ENCODE measurements at places on chromosomes 7 and 10. TPM values are rescaled to one million over a fixed set of nuclear protein-coding genes. Genes with fewer than 3 reads are reported as not detected.

DNA sequence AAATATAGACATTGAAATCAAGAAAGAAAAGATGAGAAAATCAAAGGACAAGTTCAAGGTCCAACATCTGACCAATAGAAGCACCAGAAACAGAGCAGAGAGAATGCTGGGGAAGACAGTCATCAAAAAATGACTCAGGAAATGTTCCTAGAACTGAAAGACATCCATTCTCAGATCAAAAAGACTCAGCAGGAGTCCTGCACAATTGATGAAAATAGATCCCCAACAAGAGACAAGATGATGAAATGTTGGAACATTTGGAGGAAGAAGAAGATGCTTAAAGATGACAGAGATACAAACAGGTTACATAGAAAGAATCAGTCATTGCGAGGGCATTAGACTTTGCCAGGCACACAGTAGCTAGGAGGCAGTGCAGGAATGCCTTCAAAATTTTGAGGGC, 30.0 kb upstream of the EIF5AL1 start:
- DNase-seq = no peak

GRCh38 chr7:5478568-5479430, 55.2 kb upstream of the TNRC18 start:
- no peak for DNase-seq

GRCh38 chr10:93454736-93455135, 27.4 kb downstream of the MYOF start:
- DNase-seq = no peak

DNA sequence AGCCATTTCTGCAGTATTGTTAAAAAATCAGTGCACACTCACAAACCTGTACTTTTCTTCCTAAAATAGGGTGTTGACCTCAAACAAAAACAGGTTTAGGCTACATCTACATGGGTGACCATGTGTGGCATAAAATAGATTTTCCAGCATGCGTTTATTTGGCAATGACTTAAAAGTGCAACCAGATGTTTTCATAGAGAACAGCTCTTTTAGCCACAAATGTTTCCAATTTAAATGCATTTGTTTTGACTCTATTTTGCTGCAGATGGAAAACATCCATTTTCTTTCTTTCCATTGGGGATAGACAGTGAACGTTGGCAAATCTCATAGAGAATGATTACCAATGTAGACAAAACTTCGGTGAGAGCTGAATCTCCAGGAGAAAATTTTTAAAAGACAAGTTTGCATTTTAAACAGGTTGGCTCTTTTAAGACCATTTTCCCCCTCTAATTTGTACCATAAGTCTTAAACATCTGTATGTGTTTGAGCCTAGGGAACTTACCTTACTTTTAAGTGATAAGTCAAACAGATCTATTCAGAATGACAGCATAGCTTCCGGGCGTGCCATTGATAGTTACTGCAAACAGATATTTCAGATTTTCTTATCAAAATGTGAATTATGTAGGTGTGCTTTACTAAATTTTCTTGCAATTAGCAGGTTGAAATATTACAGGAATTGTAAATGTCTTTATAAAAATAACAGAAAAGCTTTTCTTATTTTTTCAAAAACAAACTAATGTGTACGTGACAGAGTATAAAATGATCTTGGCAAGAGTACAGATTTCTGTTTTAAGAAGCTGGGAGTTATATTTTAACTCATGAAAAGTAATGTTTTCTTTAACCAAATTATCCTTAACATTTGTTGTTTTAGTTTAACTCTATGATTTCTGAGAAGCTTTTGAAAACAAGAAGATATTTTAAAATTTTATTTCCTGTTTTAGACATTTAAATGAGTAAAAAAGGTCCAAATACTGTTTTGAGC, 144.9 kb downstream of the HGF start:
- no peak for DNase-seq

GRCh38 chr10:125520968-125521367, 162.0 kb downstream of the TEX36 start:
- DNase-seq = no peak

DNA sequence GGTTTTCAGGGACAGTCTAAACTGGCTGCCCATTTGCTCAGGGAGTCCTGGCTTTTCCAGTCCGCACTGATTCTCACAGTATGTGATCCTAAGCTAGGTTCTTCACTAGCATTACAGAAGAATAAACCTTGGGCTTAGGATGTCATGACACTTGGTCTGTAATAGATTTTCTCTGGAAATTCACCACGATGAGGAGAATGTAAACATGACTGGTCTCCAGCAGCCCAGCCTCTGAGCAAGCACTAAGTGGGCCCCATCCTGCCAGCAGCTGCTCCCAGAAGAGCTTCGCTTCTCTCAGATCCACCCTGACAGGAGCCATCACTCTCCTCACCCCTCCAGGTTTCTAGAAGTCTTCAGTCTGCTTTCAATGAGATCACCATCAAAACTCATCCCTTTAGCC, 103.7 kb upstream of the ZPBP start:
- DNase-seq = no peak

GRCh38 chr10:76303682-76304316, 872.4 kb downstream of the LRMDA start:
- peak; percentile 66 for DNase-seq

DNA sequence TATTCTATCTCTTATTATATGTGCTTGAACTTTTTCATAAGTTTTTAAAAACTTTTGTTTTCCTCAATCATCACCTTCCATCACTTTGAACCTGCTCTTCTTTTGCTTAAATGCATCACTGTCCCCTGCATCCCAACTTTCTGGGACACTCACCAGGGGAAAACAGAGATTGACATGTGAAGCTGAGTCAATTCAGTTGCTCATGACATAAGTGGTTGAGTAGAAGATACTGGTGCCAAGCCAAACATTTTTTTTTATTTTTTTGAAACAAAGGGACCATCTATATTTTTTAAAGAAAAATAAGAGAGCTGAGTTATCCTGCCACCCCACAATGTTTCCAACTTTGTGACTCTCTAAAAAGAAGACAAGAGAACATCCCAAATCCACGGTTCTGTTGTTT, 61.8 kb upstream of the AHR start:
- peak; percentile 58 for DNase-seq

GRCh38 chr7:5854738-5855137, 25.9 kb upstream of the OCM start:
- DNase-seq = no peak

- DNase-seq = peak; percentile 9
Measured at GRCh38 chr10:114996542-114996941, 58.5 kb downstream of the TRUB1 start.

DNA sequence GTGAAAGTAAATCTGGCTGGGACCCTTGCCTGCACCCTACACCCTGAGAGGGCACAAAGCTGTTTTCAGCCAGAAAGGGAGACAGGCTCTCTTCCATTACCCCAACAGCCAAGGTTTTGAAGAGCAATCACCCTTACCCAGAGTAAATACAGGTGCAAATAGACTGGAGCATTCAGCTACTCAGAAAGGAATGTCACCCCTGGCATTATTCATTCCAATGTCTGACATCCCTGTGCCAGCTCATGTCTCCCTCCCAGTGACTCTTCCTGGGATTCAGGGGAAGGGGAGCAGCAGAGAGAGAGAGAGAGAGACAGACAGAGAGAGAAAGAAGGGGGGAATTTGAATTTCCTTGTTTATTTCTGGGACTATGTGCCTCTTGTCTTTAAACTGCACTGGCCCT, 611.8 kb downstream of the SORCS3 start:
- DNase-seq = no peak

DNA sequence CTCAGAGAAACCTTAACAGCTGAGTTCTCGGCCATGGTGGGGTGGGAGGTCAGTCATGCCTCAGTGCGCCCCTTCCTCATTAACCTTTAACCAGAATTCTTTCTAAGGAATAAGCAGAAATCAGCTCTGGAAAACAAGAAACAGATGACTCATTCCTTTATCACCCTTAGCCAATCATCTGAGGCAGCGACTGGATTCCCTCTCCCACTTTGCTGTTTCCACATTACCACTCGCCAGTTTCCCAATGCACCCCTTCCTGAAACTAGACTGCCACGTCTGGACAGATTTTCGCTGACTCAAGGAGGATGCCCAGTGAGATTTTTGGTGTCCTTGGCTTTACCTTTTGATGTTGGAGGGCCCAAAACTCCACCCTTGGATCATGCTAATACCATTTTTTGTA, 223.8 kb downstream of the PLXDC2 start:
- DNase-seq = no peak

DNA sequence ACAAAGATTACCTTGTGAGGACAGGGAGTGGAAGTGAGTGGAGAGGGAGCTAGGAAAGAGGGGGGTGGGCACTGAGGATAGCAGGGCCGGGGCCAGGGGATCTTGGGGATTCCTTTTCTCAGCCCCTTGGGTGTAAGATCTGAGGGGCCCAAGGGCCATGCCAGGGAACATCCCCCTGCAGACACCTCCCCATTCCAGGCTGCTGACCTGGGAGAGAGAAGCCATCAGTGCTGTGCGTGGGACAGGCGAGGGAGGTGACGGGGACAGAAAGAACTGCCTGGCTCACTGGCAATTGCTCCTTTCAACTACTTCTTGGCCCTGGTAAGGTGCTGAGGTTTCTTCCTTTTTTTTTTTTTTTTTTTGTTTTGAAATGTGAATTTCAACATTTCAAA, 12.0 kb upstream of the BTBD16 start:
- DNase-seq = no peak

GRCh38 chr10:59895629-59896116, 10.7 kb downstream of the CCDC6 start:
- DNase-seq = no peak

DNA sequence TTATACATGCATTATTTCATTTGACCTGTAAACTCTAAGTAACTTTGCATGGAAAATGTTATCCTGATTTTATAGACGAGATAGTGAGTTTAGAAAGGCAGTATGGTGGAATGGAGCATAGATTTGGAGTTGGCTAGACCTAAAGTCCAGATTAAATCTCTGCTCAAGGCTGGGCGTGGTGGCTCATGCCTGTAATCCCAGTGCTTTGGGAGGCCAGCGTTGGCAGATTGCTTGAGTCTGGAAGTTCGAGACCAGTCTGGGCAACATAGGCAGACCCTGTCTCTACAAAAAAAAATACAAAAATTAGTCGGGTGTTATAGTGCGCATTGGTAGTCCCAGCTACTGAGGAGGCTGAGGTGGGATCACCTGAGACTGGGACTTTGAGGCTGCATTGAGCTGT, 9.4 kb downstream of the PTEN start:
- no peak for DNase-seq

GRCh38 chr7:41809940-41810576, 107.2 kb upstream of the INHBA start:
- no peak for DNase-seq

- DNase-seq = no peak
Measured at GRCh38 chr10:93091960-93092359, 18.3 kb downstream of the CYP26A1 start.

GRCh38 chr10:108568824-108569223, 1354.5 kb downstream of the XPNPEP1 start:
- no peak for DNase-seq

GRCh38 chr7:1025743-1026581, 18.4 kb upstream of the GPR146 start:
- no peak for DNase-seq

GRCh38 chr7:6395898-6396595, 51.7 kb downstream of the DAGLB start:
- no peak for DNase-seq

DNA sequence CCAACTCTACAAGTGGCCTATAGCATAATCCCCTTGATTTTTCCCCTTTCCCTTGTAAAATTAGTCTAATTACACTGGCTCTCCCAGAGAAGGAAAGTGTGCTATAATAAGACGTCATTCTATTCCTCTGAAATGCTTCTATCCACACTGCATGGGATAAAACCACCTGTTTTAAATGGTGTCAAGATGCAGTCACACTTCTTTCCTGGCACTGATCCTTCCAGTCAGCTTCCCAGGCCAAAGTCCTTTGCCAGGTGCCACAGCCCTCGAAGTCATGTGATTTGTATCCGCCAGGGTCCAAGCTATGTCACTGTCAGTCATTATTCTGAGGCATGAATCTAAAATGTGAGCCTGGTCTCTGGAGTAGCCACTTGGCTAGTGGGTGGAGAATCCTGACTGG, 169.0 kb upstream of the KIAA1217 start:
- no peak for DNase-seq

DNA sequence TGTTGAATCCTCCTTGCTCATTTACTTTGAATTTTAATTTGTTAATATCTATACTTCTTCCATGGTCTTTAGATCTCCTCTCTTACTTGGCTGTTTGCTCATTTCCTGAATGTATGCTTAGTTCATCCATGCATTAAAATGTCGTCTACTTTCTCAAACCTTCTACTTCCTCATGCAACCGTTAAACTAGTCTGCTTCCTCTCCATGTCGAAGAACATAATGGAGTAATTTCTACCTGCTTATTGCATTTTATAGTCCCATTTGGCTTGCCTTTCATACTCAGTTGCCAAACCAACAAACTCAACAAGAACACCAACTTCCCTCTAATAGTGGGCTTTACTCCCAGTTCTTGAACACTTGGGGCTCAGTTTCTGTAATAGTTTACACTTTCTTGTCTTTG, 43.8 kb upstream of the SEMA3D start:
- DNase-seq = no peak

- peak; percentile 80 for DNase-seq
Measured at GRCh38 chr10:102917314-102917961, 656 bp upstream of the CNNM2 start.

- DNase-seq = no peak
Measured at GRCh38 chr7:129775695-129776361, 164.3 kb downstream of the NRF1 start.

DNA sequence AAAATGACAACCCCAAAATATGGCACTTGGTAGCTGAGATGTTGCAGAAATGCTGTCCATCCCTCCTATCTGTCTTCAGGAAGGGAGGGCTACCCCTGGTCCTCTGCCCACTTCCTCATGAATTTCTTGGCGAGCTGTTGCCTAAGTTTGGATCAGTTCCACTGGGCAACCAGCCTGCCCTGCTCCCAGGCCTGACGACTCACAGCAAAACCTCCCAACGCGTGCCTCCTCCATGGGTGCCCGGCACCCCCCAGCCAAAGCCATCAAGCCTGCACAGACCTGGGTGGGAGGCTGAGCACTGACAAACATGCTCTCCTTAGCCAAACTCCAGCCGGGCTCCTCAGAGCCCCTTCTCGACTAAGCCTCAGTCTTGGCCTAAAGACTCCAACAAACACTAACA, 8.9 kb downstream of the VSTM4 start:
- no peak for DNase-seq

Gene C10orf67
- total RNA-seq = not detected

Gene SPDYE18
- not detected for total RNA-seq

Gene MACROH2A2
- 39.0 TPM for total RNA-seq

Gene CYP2C9
- total RNA-seq = not detected

Gene OR2A42
- total RNA-seq = not detected

Gene ABCB1
- total RNA-seq = 11.8 TPM

Gene TRIL
- total RNA-seq = 0.15 TPM

Gene EEPD1
- total RNA-seq = 10.7 TPM

Gene FAM25C
- total RNA-seq = not detected

Gene NPC1L1
- total RNA-seq = not detected

Gene CPN1
- not detected for total RNA-seq

Gene HOXA3
- total RNA-seq = 12.4 TPM

Gene CREB3L2
- total RNA-seq = 9.1 TPM

Gene TAC1
- not detected for total RNA-seq

Gene MRLN
- not detected for total RNA-seq

Gene ASIC3
- 0.12 TPM for total RNA-seq

Gene NKX1-2
- total RNA-seq = not detected
